Peyer's patch (tissue), 4 donors: ENCODE measurements at places on chromosomes 1 and 21. TPM values are rescaled to one million over a fixed set of nuclear protein-coding genes. Genes with fewer than 3 reads are reported as not detected.

GRCh38 chr21:44330698-44331097, 8.5 kb downstream of the CFAP410 start:
- no peak for DNase-seq

- no peak for DNase-seq
Observed at GRCh38 chr1:197675583-197676208, 99.6 kb downstream of the DENND1B start.

DNA sequence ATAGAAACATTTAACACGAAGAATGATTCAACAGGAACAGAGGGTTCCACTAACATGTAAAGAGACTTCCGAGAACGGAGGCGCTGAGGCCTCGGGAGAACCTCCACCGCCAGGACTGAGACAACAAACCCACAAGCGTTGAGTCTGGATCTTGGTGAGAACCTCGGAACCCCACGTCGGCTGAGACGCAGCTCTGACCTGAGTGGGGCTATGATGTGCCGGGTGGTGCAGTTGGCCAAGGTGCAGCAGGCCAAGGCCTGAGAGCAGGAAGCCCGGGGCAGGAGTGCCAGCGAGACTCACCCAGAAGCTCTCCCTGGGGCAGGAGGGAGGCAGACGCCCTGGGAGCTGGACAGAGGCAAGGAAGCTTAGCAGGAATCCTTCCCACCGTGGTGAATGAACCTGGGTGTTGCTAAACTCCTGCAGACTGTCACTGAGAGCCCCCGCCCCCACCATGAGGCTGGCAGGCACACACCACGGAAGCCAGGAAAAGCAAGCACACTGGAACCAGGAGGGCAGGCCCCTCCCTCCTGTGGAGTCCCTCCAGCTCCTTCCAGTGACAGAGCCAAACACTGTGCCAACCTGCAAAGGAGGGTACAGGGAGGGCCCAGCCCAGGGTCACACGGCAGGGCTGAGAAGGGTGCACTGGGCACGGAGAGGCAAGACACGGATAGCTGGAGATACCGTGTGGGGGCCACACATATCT, 34.8 kb downstream of the WDR4 start:
- peak; percentile 42 for DNase-seq

GRCh38 chr1:45200906-45201500, 5.4 kb downstream of the ZSWIM5 start:
- DNase-seq, result no peak

GRCh38 chr1:48523558-48523957, 51.6 kb upstream of the SPATA6 start:
- no peak for DNase-seq

MANEAL gene
- 3.8 TPM for total RNA-seq

RGS4 gene
- not detected for total RNA-seq

AQP10 gene
- total RNA-seq, result 0.85 TPM

GNAT2 gene
- total RNA-seq, result not detected

PTPRU gene
- 5.0 TPM for total RNA-seq
